Thoracic aorta (tissue), 2 donors: ENCODE measurements at places on chromosomes 1 and 21. TPM values are rescaled to one million over a fixed set of nuclear protein-coding genes. Genes with fewer than 3 reads are reported as not detected.

GFI1 gene
- total RNA-seq, result 2.4 TPM

ZBTB8A gene
- total RNA-seq, result 5.6 TPM

- no peaks in the 10 kb centered on the region for H3K27me3 ChIP-seq
- H3K27ac ChIP-seq, result no peak overlapping the region
- H3K4me1 ChIP-seq, result no peaks in the 10 kb centered on the region
- H3K36me3 ChIP-seq, result peaks cover 50% of the 10 kb centered on the region
- no peak overlapping the region for H3K4me3 ChIP-seq
- DNase-seq, result no peak
Observed at GRCh38 chr1:35436078-35436477, 121.1 kb downstream of the KIAA0319L start.

- H3K36me3 ChIP-seq, result no peaks in the 10 kb centered on the region
- no peaks in the 10 kb centered on the region for H3K4me1 ChIP-seq
- H3K4me3 ChIP-seq, result no peak overlapping the region
- H3K27ac ChIP-seq, result no peak overlapping the region
- no peak for DNase-seq
Observed at GRCh38 chr1:102838016-102838415, 270.3 kb downstream of the COL11A1 start.

GRCh38 chr1:236124965-236125364 is 17.4 kb upstream of the GPR137B start:
- H3K4me3 ChIP-seq, result no peak overlapping the region
- no peak for DNase-seq
- no peaks in the 10 kb centered on the region for H3K36me3 ChIP-seq
- H3K27me3 ChIP-seq, result no peaks in the 10 kb centered on the region
- no peaks in the 10 kb centered on the region for H3K4me1 ChIP-seq

TSPAN1 gene
- 7.0 TPM for total RNA-seq

RIMKLA gene
- total RNA-seq, result under 0.01 TPM

- no peaks in the 10 kb centered on the region for H3K4me1 ChIP-seq
- H3K36me3 ChIP-seq, result no peaks in the 10 kb centered on the region
- H3K27me3 ChIP-seq, result no peaks in the 10 kb centered on the region
- DNase-seq, result no peak
- H3K27ac ChIP-seq, result no peak overlapping the region
Observed at GRCh38 chr1:159974350-159974965, 20.4 kb upstream of the SLAMF9 start.

DNA sequence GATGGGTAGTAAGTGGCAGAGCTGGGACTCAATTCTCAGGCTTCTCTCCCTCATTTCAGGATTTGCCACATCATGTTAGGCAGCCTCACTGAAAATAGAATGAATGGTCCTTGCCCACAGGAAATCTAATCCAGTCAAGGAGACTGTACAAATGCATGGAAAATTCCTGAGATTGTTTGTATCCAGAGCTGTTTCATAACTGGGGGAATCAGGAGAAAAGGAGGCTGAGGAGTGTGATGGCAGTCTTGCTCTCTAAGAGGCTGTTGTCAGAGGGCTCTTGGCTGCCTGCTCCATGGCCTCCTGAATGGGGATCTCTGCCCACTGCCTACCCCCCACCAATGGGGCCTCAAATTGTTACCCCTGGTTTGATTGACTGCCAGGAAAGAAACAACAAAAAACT is 141.9 kb upstream of the TNR start:
- H3K4me3 ChIP-seq, result no peak overlapping the region
- no peaks in the 10 kb centered on the region for H3K27me3 ChIP-seq
- peaks cover 59% of the 10 kb centered on the region for H3K4me1 ChIP-seq
- no peak for DNase-seq

DNA sequence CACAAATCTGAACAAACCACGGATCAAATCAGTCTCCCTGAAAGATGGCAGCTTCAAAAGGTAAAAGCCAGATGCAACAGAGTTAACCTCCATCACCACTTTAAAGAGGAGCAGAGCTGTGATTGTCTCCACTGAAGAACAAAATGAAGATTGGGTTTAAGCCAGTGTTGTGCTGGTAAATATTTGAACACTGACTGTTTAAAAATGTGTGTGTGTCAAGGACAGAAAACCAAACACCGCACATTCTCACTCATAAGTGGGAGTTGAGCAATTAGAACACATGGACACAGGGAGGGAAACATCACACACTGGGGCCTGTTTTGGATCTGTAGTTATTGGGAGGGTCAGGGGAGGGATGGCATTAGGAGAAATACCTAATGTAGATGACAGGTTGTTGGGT is 83.9 kb downstream of the ST6GALNAC5 start:
- H3K27ac ChIP-seq, result no peak overlapping the region
- no peaks in the 10 kb centered on the region for H3K4me1 ChIP-seq
- DNase-seq, result no peak
- no peaks in the 10 kb centered on the region for H3K36me3 ChIP-seq
- no peak overlapping the region for H3K4me3 ChIP-seq
- no peaks in the 10 kb centered on the region for H3K27me3 ChIP-seq
